ENCODE measurements at places on chromosomes 6 and 20.

DNA sequence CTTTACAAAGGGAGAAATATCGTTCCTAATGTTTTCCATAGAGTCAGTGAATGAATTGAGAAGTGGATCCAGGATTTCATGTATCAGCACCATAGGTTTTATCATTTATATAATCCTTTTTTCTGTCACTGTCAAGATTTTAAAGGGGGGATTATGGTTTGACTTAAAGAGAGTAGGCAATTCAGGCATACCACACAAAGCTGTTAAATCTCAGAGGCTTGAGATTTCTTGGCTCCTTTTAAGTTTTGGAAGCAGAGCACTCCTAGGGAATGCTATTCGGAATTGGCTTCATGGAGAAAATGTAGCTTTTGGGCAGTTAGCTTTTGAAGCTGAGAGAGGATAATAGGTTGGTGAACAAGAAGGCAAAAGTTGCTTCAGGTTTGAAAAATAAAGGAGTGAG is 274.7 kb downstream of the SOX4 start:
- no peak for DNase-seq

- DNase-seq: no peak
Measured at GRCh38 chr6:14673201-14673600, 555.6 kb downstream of the CD83 start.

DNA sequence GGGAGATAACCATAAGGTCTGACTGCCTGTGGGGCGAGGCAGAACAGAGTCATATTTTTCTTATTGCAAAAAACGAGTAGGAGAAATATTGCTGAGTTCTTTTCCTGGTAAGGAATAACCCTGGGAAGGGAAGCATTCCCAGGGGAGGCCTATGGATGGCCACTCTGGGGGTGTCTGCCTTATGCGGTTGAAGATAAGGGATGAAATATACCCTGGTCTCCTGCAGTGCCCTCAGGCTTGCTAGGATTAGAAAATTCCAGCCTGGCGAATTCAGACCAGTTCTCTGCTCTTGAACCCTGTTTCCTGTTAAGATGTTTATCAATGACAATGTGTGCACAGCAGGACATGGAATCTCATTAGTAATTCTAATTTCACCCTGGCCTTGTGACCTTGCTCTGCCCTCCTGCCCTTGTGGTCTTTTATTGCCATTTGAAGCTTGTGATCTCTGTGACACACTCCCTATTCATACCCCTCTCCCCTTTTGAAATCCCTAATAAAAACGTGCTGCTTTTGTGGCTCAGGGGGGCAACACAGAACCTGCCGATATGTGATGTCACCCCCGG is 491.1 kb upstream of the EYS start:
- no peak for DNase-seq

GRCh38 chr6:43481591-43482236 is 4.3 kb downstream of the TJAP1 start:
- DNase-seq: no peak

- no peak for DNase-seq
Measured at GRCh38 chr6:64482631-64483030, 847.0 kb downstream of the PHF3 start.

DNA sequence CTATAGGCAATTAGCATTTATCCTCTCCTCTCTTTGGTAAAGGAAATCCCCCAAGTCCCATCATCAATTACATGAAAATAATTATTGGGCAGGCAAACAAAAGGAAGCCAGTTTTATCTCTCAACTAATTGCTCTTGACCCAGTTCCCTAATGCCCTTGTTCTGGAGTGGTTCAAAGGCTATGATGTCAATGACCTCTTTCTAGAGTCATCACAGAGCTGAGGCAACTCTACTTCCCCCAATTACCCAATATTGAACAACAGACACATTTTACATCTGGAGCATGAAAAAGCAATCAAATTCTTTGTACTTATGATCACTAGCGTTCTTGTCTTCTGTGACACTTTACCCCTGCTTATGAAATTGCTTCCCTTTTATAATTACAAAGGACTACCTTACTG is 43.5 kb downstream of the NT5E start:
- no peak for DNase-seq

DNA sequence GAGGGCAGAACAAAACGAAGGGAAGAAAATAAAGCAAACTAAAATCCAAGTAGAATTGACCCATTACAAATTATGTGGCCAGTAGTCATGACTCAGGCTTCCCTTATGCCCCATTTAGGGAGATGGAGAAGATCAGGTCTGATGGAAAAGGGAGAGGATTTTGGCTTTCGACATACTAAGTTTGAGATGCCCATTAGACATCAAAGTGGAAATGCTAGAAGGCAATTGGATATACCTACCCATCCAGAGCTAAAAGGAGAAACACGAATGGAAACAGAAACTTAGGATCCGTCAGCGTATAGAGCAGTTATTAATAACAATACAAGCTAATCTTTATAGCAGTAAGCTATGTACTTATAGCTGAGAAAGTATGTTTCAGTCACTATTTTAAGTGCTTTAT is 4.8 kb downstream of the TRPC4AP start:
- no peak for DNase-seq

DNA sequence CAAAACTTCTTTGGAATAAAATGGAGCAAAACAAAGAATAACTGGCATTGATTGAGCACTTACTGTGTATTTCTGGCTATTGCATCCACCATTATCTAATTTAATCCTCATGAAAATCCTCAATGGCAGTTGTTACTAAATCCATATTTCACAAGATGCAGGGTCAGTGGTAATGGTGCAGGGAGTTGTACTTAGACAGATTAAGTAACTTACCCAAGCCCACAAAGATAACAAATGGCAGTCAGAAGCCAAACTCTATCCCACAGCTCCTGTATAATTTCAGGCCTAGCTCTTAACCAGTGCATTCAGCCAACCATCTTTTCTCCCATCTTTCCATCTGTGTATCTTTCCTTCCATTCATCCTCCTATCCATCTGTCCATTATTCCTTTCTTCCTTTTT is 29.3 kb upstream of the SSTR4 start:
- no peak for DNase-seq

- no peak for DNase-seq
Measured at GRCh38 chr20:2084703-2085102, 16.9 kb upstream of the STK35 start.

DNA sequence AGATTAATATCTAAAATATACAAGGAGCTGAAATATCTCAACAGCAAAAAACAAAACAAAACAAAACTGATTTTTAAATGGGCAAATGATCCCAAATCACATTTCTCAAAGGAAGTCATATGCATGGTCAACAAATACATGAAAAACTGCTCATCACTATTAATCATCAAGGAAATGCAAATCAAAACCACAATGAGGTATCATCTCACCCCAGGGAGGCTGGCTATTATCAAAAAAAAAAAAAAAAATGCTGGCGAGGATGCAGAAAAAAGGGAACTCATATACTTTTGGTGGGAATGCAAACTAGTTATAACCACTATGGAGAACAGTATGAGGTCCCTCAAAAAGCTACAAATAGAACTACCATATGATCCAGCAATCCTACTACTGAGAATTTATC is 34.6 kb downstream of the REPS1 start:
- DNase-seq: no peak
